Activated CD8-positive, alpha-beta T cell treated with anti-CD3 and anti-CD28 coated beads, Interleukin-2, amount 10 ng/mL, durations not matched to agents 7 days and 5 days (primary cell): ENCODE measurements at places on chromosomes 7 and 10.

DNA sequence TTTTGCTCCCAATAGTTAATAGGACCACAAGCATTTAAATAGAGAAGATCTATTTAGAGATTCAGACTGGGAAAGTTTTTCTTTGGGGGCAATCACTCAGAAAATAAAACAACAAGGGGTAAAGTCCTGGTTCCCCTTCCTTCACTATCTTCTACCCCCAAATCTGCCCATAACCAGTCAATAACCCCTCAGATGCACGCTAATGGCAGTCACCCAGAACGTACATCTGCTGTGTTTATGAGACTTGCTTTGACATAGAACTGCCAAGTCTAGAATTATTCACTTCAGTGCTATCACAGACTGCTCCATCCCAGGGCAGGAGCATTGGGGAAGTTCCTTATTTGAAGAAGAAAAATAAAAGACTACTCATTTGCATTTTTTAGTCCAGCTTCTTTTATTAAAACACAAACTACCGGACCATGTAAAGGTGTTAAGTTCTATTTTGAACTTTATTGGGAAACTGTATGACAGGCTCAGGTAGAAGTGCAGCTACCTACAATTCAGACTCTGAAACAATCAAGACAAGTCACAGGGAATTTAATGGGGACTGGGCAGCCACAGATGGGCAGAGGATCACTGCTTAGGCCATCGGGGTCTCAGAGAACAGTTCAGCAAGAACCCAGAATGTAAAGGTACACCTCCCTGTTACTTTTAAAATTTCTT, 38.4 kb downstream of the ANK3 start:
- no peak for DNase-seq

DNA sequence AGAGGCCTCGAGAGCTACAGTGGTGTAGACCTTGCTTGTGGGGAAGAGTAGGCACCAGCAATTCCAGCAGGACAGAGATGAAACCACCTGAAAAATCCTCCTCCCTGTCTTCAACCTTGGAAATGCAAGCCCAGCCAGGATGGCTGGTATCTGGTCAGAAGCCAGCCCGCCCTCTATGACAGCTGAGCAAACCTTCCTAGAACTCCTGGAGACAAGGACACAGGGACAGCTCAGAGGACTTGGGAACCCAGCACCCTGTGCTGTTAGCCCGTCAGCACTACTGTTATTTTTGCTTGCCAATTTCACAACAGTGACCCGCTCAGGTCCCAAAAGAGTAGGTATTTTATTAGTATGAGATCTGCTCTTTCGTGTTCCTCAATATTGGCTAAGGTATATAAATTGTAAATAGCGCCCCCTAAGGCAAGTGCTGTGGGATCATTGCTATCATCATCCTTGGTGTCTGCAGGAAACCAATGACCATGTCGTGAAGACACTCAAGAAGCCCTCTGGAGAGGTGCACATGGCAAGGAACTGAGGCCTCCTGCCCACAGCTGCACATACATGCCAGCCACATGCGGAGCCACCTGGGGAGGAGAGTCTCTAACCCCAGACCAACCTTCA, 156.5 kb upstream of the CHST15 start:
- no peak for DNase-seq

DNA sequence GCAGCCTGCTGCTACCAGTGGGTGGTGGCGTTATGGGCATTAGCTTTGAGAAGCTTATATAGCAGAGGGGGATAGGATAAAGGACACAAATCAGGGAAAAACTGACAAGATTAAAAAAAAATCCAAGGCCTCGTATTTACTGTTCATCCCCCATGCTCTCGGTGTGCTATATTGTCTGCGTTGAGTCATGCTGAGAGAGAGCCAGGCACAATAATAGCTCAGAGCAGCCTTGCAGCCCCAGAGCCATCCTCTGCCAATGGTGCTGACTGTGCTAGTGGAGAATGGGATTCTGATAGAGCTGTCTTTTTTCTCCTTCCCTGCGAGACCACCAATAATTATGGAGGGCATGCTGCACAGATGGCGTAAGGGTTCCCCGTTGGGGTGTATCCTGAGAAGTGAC, 51.7 kb upstream of the FZD1 start:
- DNase-seq: no peak

DNA sequence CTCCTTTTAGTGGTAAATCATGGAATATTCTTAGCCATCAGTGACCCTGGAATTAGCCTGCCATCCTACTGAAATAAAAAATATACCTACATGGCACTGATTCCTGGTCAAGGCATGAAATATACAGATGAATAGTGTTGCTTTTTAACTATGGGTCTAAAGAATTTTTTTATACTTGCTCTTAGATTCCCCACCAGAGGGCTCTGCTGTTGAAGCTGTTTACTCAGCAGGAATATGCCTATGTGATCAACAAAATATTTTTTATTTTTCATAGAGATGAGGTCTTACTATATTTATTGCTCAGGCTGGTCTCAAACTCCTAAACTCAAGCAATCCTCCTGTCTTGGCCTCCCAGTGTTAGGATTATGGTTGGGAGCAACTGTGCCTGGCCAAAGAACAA, 13.5 kb downstream of the ZC3HC1 start:
- no peak for DNase-seq

- no peak for DNase-seq
These were observed 93.4 kb downstream of the PIP4K2A start for GRCh38 chr10:22620929-22621328.

- DNase-seq: no peak
These were observed 554.3 kb upstream of the MGMT start for GRCh38 chr10:128912568-128913311.
